ENCODE measurements at places on chromosomes 7 and 10.
A peak's percentile ranks its signal among the peaks of the same experiment; 100 is the strongest.

- no peak for DNase-seq
These were observed 435.2 kb downstream of the PLXNA4 start for GRCh38 chr7:132141109-132141508.

DNA sequence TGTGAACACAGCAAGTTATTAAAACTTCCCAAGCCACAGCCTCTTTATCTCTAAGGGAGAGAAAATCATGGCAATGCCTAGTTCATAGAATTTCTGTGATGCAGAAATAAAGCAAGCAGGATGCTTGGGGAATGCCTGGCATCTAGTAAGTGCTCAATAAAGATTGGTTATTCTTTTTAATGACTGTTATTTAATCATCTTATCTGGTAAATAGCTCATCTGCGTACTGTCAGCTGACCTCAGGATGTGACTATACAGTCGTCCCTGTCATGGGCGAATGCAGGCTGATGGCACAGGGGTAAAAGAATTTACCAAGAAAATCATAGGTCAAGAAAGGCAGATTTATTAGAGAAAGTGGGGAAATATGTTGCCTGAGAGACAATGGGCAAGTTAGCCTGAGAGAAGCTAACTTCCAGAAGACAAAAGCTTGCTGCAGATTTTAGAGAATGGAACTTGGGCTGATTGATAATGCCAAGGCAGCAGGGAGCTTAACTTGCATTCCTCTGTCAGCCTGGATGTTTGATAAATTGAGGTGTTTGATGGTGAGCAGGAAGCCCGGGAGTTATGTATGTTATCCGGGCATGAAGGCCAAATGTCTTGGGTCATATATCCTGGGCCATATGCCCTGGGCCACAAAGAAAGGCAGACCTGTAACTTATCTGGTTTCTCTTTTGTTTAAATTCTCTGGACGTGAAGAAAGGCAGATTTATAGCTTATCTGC, 126.0 kb downstream of the KCNMA1 start:
- no peak for DNase-seq

DNA sequence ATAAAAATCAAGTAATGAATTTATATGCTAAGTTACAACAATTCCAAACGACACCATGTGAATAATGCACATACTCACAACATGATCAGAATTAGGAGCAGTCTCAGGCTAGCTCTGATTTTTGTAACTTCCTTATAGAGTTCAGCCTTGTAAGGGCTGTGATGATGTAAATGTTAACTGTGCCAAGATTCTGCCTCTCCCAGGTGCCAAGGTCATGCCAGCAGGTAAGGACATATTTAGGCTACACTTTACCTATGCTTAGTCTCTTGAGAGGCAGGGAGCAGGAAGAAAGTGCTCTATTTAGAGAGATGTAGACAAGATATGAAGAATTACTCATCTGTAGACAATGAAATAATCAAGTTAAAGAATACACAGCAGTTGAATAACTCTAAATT, 53.6 kb upstream of the AGR3 start:
- no peak for DNase-seq

DNA sequence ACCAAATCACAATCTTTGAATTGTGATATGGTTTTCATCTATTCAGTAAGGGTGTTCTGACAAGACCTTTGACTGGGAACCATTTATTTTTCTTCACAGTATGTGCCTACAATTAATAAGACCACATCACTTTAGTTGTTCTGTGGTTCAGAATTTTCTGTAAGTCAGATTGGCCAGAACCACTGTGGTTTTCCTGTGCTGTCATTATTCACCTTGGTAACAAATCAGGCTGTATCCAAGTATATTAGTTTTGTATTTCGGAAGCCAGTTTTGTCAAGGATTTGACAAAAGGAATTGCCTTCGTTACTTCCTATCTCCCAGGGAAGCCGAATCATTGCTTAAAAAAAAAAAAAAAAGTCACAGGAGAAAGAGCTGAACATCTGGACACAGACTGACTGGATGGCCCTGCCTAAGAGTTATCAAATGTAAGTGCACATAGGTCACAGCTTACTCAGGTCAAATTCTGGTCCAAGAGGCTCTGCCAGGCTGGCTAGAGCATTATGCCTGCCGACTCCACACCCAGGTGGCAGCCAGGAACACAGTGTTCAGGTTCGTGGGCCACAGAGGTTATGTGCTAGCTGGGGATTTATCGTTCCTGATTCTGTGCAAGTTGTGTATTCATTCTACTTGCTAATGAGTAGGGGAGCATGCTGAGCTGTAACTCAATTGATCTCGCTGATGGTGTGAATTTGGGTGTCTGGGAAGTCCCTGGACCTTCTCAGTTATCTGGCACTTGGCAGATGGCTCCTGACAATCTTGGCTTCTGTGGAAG, 175.3 kb downstream of the JAZF1 start:
- no peak for DNase-seq

- DNase-seq, result no peak
These were observed 242.6 kb downstream of the TWIST1 start for GRCh38 chr7:18874880-18875279.

DNA sequence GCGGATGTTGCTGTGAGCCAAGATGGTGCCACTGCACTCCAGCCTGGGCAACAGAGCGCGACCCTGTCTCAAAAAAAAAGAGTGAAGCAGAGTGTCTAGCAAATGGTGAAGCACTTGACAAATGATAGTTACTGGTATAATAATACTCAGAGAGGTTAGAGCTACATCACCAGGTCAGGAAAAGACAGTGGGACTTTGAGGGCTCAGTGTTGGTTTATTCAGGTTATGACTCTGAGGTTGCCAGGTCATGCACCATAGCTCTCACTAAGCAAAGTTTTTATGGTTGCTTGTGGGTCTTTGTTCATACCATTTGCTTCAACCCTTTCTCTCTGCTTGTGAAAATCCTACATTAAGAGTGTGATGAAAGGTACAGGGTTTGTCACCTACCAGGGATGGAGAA, 13.6 kb downstream of the MRPS33 start:
- DNase-seq, result no peak

DNA sequence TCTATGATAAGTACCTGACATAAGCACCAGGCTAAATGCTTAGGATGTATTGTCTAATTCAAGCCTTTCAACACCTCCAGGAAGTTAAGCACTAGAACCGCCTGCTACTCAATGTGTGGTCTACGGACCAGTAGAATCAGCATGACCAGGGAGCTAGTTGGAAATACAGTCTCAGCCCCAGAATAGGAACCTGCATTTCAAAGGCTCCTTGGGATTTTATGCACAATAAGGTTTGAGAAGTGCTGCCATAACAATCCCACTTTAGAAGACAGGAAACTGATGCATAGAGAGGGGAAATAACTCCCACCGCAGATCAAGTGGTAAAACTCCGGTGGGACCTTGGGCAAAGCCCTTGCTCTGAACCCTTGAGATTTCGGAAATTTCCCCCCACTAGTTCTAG, 8.8 kb upstream of the DUSP5 start:
- no peak for DNase-seq

GRCh38 chr7:154978017-154978416, 24.9 kb downstream of the PAXIP1 start:
- no peak for DNase-seq

- no peak for DNase-seq
These were observed 102.5 kb downstream of the APBB1IP start for GRCh38 chr10:26540601-26541000.

DNA sequence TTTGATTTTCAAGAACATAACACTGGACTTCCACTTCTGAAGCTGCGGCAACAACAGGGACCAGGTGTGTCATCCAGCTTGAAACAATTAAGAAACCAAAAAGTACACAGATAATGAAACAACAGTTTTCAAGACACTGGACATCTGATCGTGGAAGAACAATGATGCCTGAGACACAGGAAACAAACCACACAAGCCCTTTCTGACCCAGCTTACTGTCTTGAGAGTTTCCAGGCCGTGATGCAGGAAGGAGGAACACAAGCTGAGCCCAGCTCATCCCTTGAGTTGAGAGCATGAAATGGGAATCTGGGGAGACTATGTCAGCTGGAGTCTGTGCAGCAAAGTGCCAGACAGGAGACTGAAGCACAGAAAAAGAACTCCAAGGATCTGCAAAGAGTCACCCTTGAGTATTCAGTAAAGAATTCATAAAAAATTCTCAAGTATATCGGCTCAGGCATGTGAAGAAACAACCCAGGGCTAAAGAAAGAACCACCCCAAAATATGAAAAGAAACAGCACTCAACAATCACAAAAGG, 91.6 kb downstream of the RNF32 start:
- DNase-seq, result no peak

- DNase-seq, result no peak
These were observed 37.1 kb downstream of the COL13A1 start for GRCh38 chr10:69838853-69839252.

- no peak for DNase-seq
These were observed 230.6 kb downstream of the MLLT10 start for GRCh38 chr10:21764466-21765189.

- no peak for DNase-seq
These were observed 33.5 kb downstream of the REEP3 start for GRCh38 chr10:63554657-63555056.

- no peak for DNase-seq
These were observed 190.4 kb downstream of the SKIDA1 start for GRCh38 chr10:21334891-21335696.

GRCh38 chr7:50421043-50421442, 29.1 kb downstream of the FIGNL1 start:
- no peak for DNase-seq

DNA sequence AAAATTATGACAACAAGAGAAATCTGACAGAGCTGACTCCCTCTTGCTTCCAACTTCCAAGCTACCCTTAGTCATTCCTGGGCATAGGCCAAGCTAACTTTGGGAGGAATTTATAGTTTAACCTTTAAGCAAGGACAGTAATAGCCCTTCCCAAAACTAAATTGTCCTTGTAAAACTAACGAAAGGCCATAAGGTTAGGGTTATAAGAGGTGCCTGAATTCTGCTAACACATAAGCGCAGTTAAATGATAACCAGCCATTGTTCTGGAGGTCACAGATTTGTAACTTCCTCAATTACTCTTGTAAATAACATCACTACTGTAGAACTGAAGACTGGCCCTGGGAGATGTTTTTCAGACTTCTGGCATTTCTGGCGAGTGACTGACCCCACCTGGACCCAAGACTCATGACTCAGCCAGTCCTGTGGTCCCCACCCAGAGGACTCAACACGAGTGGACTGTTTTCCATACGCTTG, 481.2 kb downstream of the KCNMA1 start:
- no peak for DNase-seq

GRCh38 chr10:69901628-69902505, 100.2 kb downstream of the COL13A1 start:
- DNase-seq, result peak; percentile 13

DNA sequence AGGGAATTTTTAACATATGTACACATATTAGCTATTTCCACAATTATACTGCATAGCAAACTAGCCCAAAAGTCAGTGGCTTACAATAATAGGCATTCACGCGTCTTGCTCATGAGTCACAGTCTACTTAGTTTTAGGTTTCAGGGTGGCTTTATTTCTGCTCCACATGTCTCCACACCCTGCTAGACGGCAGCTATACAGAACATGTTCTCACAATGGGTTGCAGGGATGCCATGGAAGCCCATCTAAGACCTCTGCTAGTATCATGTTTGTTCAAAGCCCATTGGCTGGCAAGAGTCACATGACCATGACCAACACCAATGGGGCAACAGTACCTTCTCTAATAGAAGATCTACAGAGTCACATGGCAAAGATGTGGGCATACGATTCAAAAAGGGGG, 96.3 kb upstream of the NEBL start:
- no peak for DNase-seq

GRCh38 chr10:5411941-5412276, 448 bp upstream of the NET1 start:
- DNase-seq, result no peak

DNA sequence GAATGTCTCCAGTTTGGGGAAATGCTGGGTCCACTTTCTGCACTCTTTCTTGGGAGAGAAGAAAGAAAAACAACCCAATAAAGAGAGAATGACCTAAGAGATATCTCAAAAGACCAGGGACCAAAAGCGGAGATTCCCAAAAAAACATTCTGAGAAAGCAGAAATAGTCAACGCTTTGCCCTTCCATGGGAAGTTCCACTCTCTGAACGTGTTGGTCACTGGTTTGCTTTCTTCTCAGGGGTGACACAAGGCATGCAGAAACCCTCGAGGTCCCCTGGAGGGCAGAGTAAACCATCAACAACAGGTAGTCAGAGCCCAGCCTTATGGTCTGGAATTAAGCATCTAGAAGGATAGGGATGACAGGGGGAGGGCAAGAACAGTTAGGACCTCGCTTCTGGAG, 26.2 kb upstream of the AOAH start:
- DNase-seq, result no peak

DNA sequence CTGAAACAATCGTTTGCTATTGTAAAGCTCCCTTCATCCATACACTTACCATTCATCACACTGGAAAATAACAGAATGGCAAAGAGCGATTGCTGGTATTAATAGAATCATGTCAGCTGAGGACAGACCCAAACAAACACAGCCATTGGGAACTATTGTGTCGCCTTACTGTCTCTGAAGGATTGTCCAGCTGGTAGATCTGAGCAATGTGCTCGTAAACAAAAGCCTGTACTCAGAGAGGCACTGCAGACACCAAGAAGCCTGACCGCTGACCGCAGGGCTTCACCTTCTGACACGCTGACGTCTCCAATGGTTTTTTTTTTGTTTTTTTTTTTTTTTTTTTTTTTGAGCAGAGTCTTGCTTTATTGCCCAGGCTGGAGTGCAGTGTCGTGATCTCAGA, 151.0 kb upstream of the FRMD4A start:
- no peak for DNase-seq

- DNase-seq, result no peak
These were observed 12.7 kb downstream of the ZMIZ1 start for GRCh38 chr10:79081353-79082034.

DNA sequence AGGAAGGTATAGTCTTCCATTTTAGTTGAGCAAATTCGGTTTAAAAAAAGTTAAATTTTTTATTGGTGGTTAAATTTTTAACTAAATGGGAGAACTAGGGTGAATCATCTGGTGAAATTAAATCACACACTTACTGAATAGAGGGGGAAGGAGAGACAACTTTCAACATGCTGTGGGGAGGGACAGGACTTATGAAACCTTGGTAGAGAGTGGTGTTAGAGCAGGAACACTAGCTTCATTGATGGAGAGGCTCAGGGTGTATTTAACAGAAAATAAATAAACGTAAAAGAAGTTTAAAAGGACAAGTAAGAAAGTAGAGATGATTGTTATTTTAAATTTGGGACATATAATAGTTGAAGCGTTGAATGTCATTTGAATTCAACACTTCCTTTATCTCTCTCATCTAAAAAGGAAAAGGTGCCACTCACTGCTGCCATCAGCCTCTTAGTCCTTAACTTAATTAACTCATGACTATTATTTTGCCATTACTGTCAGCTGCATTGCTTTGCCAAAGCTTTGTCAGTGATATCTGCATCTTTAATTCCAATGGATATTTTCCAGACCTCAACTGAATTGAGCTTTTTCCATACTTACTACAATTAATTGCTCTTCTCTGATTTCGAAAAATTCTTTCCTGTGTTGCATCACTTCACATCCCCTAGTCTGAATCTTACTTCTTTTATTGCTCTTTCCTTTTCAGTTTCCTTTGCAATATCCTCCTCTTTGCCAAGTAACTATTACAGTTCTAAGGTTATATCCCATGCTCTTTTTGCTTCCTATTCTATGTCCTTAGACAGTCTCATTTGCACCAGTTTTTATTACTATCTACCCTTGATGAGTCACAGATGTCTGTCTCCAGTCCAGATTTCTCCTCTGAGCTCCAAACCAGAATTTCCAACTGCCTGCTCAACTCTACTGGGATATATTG, 71.7 kb downstream of the GNAT3 start:
- no peak for DNase-seq

All from stimulated activated CD4-positive, alpha-beta T cell treated with anti-CD3 and anti-CD28 coated beads, TNF-alpha, amount 100 ng/mL, for 24 hours (primary cell).